T-helper 17 cell (primary cell): ENCODE measurements at places on chromosomes 5 and 9. TPM values are rescaled to one million over a fixed set of nuclear protein-coding genes. Genes with fewer than 3 reads are reported as not detected.

PIP5KL1 gene
- total RNA-seq = 2.3 TPM

GHR gene
- not detected for total RNA-seq

GRCh38 chr9:26746357-26747072, 146.1 kb downstream of the CAAP1 start:
- DNase-seq = no peak

- DNase-seq = no peak
Observed at GRCh38 chr5:56735849-56736641, 79.3 kb upstream of the MAP3K1 start.

- no peak for DNase-seq
Observed at GRCh38 chr5:33275921-33276627, 164.7 kb upstream of the TARS1 start.

GRCh38 chr9:108673386-108673785, 182.4 kb downstream of the ACTL7B start:
- no peak for DNase-seq

GRCh38 chr9:13279284-13280141, at the start of gene MPDZ:
TSS of gene MPDZ (minus strand) at chr9:13279692. CDS start at chr9:13250315, 29,377 bp downstream.
- DNase-seq = no peak
